Upper lobe of right lung (tissue), 1 donor: ENCODE measurements at places on chromosomes 3 and 15. TPM values are rescaled to one million over a fixed set of nuclear protein-coding genes. Genes with fewer than 3 reads are reported as not detected.

GRCh38 chr3:147408188-147409100 is 721 bp upstream of the ZIC1 start:
- H3K4me1 ChIP-seq, result peaks cover 21% of the 10 kb centered on the region
- no peak overlapping the region for H3K27ac ChIP-seq
- H3K27me3 ChIP-seq, result peaks cover 100% of the 10 kb centered on the region
- H3K36me3 ChIP-seq, result no peaks in the 10 kb centered on the region
- no peak overlapping the region for H3K4me3 ChIP-seq
- DNase-seq, result no peak

GRCh38 chr3:141853081-141853601 is 23.3 kb upstream of the ATP1B3 start:
- no peak for DNase-seq
- H3K27me3 ChIP-seq, result no peaks in the 10 kb centered on the region
- peaks cover 13% of the 10 kb centered on the region for H3K4me1 ChIP-seq
- H3K4me3 ChIP-seq, result no peak overlapping the region
- H3K27ac ChIP-seq, result peak overlapping the region; percentile 52
- no peaks in the 10 kb centered on the region for H3K36me3 ChIP-seq

The SLC2A2 gene
- not detected for total RNA-seq

DNA sequence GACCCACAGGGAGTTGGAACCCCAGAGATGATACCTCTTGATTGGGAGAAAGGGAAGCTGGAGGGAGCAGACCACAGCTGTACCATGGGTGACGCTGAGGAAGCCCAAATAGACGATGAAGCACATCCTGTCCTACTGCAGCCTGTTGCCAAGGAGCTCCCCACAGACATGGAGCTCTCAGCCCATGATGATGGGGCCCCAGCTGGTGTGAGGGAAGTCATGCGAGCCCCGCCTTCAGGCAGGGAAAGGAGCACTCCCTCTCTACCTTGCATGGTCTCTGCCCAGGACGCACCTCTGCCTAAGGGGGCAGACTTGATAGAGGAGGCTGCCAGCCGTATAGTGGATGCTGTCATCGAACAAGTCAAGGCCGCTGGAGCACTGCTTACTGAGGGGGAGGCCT is 201.1 kb downstream of the AKAP13 start:
- peak overlapping the region; percentile 56 for H3K4me3 ChIP-seq
- H3K27me3 ChIP-seq, result no peaks in the 10 kb centered on the region
- peaks cover 40% of the 10 kb centered on the region for H3K36me3 ChIP-seq
- DNase-seq, result peak; percentile 71
- peak overlapping the region; percentile 91 for H3K27ac ChIP-seq
- peaks cover 79% of the 10 kb centered on the region for H3K4me1 ChIP-seq

DNA sequence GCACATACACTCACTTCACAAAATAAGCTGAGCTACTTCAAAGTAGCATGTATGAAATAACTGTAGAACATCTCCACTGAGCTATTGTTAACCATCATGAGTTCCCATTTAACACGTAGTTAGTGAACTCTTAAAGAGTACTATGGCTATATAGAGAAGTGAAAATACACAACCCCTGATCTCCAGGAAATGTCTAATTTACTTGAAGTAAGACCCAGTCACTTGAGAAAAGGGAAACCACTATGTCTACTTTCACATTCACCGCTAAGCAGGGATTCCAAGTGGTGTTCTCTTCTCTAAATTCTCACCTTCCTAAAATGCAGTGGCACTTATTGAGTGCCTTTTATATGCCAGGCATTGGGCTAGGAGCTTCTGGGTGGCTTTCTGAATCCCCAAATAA is 35.0 kb upstream of the COLQ start:
- no peaks in the 10 kb centered on the region for H3K36me3 ChIP-seq
- H3K4me1 ChIP-seq, result peaks cover 13% of the 10 kb centered on the region
- no peaks in the 10 kb centered on the region for H3K27me3 ChIP-seq
- H3K4me3 ChIP-seq, result no peak overlapping the region

DNA sequence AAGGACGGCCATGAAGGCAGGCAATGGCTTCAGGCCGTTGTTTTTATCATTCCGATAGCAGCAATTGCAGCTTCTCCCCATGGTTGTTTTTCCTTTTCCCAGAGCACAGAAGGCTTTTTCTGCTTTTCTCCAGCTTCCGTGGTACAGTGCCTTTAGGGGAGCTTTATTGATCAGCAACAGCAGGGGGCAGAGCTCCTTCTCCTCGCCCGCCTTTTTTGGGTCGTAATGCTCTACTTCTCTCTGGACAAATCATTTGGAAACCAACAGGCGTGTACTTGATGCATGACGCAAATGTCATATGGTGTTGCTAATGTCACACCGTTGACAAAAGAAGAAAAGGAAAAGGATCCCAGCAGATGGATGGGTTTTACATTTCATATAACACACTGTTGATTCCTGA is 79.7 kb upstream of the SNRK start:
- DNase-seq, result no peak
- no peaks in the 10 kb centered on the region for H3K36me3 ChIP-seq
- no peaks in the 10 kb centered on the region for H3K27me3 ChIP-seq
- no peak overlapping the region for H3K27ac ChIP-seq
- no peaks in the 10 kb centered on the region for H3K4me1 ChIP-seq
- H3K4me3 ChIP-seq, result no peak overlapping the region

GRCh38 chr3:21694506-21694905 is 56.5 kb downstream of the ZNF385D start:
- H3K27me3 ChIP-seq, result no peaks in the 10 kb centered on the region
- H3K36me3 ChIP-seq, result no peaks in the 10 kb centered on the region
- DNase-seq, result no peak

The CHL1 gene
- 16.0 TPM for total RNA-seq

- H3K27me3 ChIP-seq, result no peaks in the 10 kb centered on the region
- H3K36me3 ChIP-seq, result no peaks in the 10 kb centered on the region
- H3K27ac ChIP-seq, result no peak overlapping the region
- no peak overlapping the region for H3K4me3 ChIP-seq
- peak; percentile 42 for DNase-seq
- H3K4me1 ChIP-seq, result no peaks in the 10 kb centered on the region
Observed at GRCh38 chr3:28077572-28077971, 163.8 kb upstream of the CMC1 start.

DNA sequence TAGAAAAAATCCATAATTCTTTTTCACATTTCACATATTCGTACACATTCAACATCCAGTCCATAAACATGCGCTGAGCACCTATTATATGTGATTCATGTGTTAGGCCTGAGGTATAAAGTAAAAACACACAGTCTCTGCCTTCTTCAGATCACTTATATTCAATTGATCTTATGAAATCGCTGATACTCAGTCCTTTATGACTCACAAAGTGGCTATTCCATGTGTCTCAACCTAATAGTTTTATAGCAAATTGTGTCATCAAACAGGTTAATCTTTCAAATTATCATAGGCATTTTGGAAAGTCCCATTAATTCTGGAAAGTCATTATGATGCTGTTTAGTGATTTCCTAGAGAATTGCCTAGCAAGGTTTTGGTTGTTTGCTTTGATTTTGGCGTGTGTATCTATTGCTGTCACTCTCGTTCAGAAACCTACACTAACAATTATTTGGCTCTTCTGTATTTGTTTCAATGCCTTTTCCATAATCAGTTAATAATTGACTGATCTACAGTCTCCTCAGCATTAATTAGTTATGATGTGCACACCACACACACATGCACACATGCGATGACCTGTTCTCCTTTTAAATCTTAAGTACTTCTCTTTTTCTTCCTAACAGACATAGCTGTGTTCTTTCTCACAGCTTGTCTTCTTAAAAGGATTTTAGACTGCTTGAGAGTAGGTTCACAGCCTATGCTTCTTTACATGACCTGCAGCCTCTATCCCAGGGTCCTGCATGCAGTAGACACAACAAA is 353.1 kb downstream of the MECOM start:
- peaks cover 7% of the 10 kb centered on the region for H3K4me1 ChIP-seq
- H3K36me3 ChIP-seq, result no peaks in the 10 kb centered on the region
- no peak overlapping the region for H3K27ac ChIP-seq
- DNase-seq, result no peak
- H3K27me3 ChIP-seq, result no peaks in the 10 kb centered on the region

DNA sequence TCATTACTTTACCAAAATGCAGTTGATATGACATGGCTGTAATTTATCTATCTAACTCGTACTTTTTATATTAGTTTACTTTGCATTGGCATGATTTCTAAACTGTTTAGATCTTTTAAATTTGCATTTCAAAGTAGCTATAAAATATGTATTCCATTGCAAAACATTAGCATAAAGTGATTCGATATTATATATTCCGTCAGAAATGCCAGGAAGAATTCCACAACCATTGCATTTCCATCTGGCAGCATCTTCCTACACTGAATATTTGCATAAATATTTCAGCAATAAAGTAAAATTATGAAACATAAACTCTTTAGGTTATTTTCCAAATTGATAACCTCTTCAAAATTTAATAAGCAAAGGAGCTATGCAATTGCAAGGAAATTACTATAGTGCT is 546.6 kb downstream of the MFSD1 start:
- no peaks in the 10 kb centered on the region for H3K4me1 ChIP-seq
- no peaks in the 10 kb centered on the region for H3K27me3 ChIP-seq
- DNase-seq, result no peak

The MCTP2 gene
- total RNA-seq, result 35.3 TPM

GRCh38 chr3:4687167-4687566 is 194.0 kb downstream of the ITPR1 start:
- no peak overlapping the region for H3K27ac ChIP-seq
- no peak for DNase-seq
- H3K36me3 ChIP-seq, result peaks cover 60% of the 10 kb centered on the region
- H3K4me3 ChIP-seq, result no peak overlapping the region
- H3K4me1 ChIP-seq, result no peaks in the 10 kb centered on the region

DNA sequence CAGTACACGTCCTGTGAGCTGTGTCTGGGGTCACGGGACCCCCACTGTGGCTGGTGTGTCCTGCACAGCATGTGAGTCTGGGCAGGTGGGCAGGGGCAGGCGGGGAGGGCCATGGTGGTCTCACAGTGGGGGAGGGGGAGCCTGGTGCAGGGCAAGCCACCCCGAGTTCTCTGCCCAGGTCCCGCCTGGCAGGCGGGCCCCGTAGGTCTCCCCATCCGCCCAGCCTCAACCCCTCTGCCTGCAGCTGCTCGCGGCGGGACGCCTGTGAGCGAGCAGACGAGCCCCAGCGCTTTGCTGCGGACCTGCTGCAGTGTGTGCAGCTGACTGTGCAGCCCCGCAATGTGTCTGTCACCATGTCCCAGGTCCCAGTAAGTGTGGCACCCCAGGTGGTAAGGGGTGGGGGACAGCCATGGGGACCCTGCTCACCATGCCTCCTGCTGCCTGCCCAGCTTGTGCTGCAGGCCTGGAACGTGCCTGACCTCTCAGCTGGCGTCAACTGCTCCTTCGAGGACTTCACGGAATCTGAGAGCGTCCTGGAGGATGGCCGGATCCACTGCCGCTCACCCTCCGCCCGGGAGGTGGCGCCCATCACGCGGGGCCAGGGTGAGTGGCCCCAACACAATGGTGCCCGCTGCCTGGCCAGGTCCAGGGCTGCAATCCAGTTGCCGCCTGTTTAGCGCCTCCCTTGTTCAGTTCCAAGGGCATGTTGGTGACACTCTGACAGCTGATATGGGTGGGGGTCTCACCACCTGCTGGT is 21.9 kb downstream of the PLXNA1 start:
- H3K27ac ChIP-seq, result no peak overlapping the region
- H3K4me3 ChIP-seq, result no peak overlapping the region
- H3K4me1 ChIP-seq, result peaks cover 17% of the 10 kb centered on the region
- no peaks in the 10 kb centered on the region for H3K27me3 ChIP-seq
- H3K36me3 ChIP-seq, result no peaks in the 10 kb centered on the region

The C3orf20 gene
- 0.14 TPM for total RNA-seq

The EBLN2 gene
- 4.0 TPM for total RNA-seq

GRCh38 chr3:155161640-155162292 is 81.6 kb downstream of the MME start:
- H3K27me3 ChIP-seq, result no peaks in the 10 kb centered on the region
- no peak for DNase-seq
- no peaks in the 10 kb centered on the region for H3K36me3 ChIP-seq

The ACAN gene
- 0.06 TPM for total RNA-seq

- no peak overlapping the region for H3K27ac ChIP-seq
- no peaks in the 10 kb centered on the region for H3K27me3 ChIP-seq
- H3K36me3 ChIP-seq, result no peaks in the 10 kb centered on the region
- H3K4me3 ChIP-seq, result no peak overlapping the region
Observed at GRCh38 chr3:160779040-160779439, 23.0 kb downstream of the PPM1L start.

DNA sequence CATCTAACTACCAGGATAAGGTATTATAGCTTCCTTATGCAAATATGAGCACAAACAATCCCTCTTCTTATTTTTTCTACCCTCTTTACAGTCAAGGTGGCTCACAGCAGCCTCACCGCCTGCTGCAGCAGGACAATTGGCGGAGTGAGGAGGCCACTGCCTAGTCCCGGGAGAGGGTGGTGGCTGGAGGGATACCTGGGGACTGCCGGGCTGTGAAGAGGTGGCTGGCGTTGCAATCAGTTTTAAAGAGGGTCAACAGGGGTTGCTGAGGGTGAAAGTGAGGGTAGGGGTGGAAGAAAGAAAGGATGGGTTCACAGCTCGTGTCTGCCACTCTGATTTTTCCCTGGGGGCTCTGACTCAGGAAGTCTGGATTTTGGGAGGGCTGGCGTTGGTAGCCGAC is 105.1 kb upstream of the SLC6A6 start:
- H3K27me3 ChIP-seq, result no peaks in the 10 kb centered on the region
- H3K4me1 ChIP-seq, result peaks cover 6% of the 10 kb centered on the region
- no peaks in the 10 kb centered on the region for H3K36me3 ChIP-seq
- no peak overlapping the region for H3K4me3 ChIP-seq
- H3K27ac ChIP-seq, result no peak overlapping the region

The PPIB gene
- 389 TPM for total RNA-seq

- no peaks in the 10 kb centered on the region for H3K36me3 ChIP-seq
- H3K4me1 ChIP-seq, result no peaks in the 10 kb centered on the region
- no peak overlapping the region for H3K4me3 ChIP-seq
- H3K27ac ChIP-seq, result no peak overlapping the region
Observed at GRCh38 chr15:40192942-40193341, 32.1 kb downstream of the BUB1B start.

DNA sequence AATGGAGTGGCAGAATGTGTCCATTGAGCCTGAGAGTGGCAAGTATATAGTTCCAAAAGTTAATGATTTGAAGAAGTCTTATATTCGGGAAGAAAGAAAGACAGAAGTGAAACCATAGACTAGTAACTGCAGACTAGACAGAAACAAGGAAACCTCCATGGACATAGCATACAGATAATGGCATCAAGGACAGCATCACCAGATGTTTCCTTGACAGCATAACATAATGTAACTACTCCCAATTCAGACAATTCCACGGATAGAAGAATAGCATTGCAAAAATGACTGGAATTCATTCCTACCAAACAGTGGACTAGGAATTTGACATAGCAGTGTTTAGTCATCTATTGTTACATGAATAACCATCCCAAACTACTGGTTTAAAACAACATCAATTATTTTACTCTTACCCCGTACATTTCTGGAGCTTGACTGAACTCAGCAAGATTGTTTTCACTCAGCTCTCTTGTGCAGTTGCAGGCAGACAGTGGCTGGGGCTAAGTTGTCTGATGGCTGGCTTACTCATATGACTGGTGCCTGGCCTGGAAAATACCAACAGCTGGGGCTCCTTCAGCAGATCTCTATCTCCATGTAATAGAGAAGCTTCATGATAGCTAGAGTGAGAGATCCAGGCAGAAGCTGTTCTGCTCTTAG is 109.7 kb upstream of the GADL1 start:
- no peaks in the 10 kb centered on the region for H3K27me3 ChIP-seq
- H3K27ac ChIP-seq, result no peak overlapping the region
- no peaks in the 10 kb centered on the region for H3K36me3 ChIP-seq
- DNase-seq, result no peak
- H3K4me1 ChIP-seq, result no peaks in the 10 kb centered on the region
- no peak overlapping the region for H3K4me3 ChIP-seq
